ENCODE measurements at places on chromosomes 16 and 17. TPM values are rescaled to one million over a fixed set of nuclear protein-coding genes. Genes with fewer than 3 reads are reported as not detected.

Gene KRTAP4-6
- not detected for total RNA-seq

Gene NT5M
- total RNA-seq, result 0.47 TPM

Gene CCDC47
- 39.7 TPM for total RNA-seq

Gene KCNJ16
- not detected for total RNA-seq

Gene TRIM37
- total RNA-seq, result 28.3 TPM

Gene CDH5
- total RNA-seq, result not detected
